ENCODE measurements at places on chromosomes 3 and 15.

DNA sequence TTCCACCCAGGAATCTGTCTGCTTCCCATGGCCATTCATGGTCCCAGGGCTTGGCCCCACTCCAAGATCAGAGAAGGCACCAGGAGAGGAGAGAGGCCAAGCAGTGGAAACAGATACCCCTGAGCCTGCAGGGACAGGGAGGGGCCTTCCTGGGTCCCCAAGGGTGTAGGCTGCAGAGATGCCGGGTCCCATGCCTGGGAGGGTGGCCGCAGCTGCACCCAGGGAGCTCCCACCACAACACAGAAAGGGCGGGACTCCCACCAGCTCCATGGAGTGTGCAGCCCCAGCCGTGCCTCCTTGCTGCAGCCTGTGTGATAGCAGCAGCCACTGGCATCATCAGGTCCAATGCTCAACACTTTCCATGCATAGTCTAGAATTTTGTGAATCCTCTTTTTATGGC lies 331.5 kb downstream of the UACA start:
- no peak for DNase-seq

- DNase-seq: no peak
Observed at GRCh38 chr3:133901083-133901482, 5.4 kb upstream of the RAB6B start.

DNA sequence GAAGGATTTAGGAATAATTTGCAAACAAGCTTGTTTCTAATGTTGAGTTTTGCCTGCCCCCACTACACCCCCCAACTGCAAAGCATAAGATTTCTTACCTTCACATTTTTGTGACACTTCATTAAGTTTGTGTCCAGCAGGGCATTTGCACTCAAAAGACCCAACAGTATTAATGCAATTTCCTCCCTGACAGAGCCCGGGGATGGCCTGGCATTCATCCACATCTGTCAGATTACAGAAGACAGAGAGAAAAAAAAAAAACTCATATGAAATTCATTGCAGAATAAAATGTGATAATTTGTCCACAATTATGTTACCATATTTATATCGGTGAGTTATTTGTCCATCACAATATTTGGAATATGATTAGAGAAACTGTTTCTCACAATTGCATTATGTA lies 111.5 kb downstream of the FBN1 start:
- DNase-seq: no peak

DNA sequence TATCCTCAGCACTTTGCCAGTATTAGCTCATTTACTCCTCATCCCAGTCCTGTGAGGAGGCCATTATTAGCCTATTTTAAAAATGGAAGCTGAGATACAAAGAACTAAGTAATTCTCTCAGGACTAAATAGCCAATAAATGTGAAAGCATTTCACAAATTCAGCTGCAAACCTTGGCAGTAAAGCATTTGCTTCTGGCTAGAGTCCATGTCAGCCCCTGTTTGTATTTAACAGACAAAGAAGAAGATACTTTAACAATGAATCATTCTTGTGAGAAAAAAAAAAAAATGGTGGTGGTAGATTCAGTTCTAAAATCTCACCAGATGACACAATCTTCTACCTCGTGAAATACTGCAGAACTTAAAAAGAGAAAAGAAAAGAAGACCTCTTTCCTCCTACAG lies 85.0 kb upstream of the CNTN6 start:
- DNase-seq: no peak

DNA sequence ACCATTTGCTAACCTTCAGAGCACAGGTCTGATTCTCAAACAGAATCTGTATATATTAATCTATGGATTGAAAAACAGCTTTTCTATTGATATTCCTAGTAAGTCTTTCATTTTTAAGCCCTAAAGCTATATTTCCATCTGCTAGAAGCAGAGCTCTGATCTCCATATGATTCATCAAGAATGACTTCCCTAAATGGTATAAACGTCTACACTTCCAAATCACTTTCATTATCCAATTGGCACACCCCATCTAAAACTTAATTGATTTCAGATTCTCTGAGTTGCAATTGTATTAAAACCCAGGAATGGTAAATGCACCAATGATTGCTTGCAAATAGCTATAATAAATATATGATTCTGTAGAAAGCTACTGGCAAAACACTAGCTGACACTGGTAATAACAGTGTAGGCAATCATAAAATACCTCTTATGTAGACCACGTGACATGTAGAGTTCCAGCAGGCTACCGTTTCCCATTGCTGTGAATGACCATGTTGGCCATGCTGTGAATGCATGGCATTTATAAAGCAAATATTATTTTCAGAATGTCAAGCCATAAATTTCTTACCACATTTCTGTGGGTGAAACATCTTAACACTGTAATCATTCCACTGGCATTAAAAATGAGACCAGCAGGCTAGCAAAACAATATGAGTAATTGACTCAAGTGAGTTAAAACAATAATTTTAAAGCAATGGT lies 226.0 kb downstream of the ZMAT3 start:
- DNase-seq: no peak

GRCh38 chr3:192851821-192852372 lies 65.8 kb downstream of the MB21D2 start:
- no peak for DNase-seq

- no peak for DNase-seq
Observed at GRCh38 chr15:69854521-69855181, 243.1 kb downstream of the TLE3 start.

DNA sequence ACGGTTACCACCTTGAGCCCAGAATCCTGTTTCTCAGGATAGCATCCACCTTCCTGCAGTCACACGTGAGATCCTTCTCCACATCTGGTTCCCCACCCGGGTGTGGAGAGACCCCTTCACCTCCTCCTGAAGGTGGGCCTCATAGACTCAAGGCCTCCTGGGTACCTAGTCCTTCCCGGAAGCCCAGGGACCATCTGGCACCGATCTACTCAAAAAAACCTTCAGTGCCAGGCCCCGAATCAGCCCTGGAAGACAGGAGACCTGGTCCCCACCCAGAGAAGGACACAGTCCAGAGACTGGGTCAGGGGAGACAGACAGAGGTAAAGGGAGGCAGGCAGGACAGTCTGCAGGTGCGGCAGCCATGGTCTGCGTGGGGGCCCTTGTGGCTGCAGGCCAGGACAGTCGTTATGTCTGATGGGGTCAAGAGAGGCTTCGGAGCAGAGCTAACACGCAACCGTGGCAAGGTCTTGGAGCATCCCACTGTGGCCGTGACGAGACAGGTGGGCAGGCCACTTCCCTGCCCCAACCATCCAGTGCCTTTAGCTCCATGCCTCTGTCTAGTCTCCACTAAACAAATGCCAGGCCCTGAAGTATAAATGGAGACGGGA lies 112.2 kb upstream of the ABHD17C start:
- DNase-seq: no peak

DNA sequence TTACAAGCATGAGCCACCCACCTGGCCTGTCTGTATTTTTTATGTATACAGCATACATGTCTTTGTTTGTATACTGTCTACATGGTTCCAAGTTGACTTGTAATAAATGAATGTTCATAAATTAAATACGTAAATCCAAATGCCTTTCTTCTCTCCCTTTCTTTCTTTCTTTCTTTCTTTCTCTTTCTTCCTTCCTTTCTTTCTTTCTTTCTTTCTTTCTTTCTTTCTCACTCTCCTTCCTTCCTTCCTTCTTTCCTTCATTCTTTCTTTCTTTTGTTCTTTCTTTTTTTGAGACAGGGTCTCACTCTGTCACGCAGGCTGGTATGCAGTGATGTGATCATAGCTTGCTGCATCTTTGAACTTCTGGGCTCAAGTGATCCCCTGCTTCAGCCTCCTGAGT lies 17.1 kb upstream of the ZNF710 start:
- DNase-seq: no peak

DNA sequence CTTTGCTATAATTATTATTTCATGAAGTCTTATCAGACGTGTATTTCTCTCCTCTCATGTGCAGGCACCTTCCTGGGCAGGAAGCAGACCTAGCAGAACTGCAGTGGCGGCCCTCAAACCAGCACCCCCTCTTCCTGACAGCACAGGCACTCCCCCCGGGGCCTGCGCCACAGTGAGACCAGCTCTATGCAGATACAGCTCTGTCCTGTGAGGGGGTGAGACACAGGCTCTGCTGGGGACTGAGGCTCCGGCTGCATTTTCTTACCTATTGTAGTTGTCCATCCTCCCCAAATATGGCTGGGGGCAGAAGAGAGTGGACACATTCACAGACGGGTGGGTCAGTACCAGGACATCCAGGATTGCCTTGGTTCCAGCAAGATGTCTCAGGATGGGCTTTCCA lies 5.0 kb downstream of the CISH start:
- DNase-seq: peak; percentile 45

DNA sequence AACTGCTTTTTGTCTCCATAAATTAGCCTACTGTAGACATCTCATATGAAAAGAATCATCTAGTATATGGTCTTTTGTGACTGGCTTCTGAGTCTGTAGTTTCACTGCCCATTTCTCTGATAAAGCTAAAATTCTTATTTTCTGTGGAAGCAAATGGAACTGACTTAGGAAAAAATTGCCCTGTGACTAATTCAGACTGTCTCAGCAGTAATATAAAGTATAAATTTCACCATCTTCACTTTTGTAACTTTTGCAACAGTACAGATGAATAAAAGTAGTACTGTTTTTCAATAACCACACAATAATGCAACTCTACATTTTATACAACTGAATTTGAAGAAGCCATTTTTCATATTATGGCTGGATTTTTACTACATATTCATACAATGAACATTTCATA lies 104.1 kb downstream of the TBC1D5 start:
- DNase-seq: no peak

- no peak for DNase-seq
Observed at GRCh38 chr3:126098391-126098858, 14.5 kb upstream of the SLC41A3 start.

- no peak for DNase-seq
Observed at GRCh38 chr15:58010983-58011382, 54.5 kb downstream of the ALDH1A2 start.

- DNase-seq: no peak
Observed at GRCh38 chr15:66880380-66881155, 178.5 kb downstream of the SMAD6 start.

DNA sequence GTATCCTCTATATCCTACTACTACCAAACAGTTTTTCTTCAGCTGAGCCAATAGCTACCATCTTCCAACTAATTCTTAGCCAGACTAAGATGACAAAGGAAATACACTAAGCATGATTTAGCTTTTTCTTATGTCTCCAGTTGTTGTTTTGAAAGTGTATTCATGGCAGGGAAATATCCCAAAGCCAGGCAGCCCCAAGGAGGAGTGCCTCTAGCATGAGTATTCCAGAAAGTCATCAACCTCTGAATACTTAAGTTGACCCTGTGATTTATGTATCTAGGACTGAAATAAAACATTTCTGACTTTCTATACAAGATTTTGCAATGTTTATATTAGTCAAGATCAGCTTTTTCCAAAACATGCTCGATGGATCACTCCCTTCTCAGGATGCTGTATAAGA lies 449.1 kb downstream of the IL5RA start:
- DNase-seq: no peak

DNA sequence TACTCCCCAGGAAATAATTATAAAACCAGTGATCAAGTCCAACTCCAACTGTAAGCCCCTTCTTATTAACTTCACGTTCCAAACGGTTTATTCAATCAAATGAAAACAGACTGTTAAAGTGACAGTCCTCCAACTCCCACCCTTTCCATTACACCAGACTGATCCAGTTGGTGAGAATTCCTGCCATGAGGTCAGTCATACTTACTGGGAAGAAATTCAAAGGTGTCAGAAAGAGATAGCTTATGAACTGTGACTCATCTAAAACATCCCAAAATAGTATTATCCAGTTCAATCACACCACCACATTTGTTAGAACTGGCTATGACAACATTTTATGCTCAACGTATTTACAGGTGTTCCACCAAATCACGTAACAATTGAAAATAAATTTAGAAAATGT lies 19.5 kb downstream of the SMARCC1 start:
- no peak for DNase-seq

DNA sequence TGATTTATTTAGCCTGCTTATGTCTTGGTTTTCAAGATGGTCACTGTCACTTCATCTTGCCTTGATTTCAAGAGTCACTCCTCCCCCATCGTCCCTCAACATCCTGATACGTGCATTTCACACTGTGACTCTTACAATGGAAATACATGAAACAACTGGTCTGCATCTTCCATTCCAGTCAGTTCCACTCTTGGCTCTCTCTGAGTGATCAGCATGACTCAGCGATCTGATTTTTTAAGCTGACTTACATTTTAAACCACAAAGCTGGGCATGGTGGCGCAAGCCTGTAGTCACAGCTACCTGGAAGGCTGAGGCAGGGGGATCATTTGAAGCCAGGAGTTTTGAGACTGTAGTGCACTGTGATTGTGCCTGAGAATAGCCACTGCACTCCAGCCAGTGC lies 271.2 kb upstream of the ROPN1 start:
- no peak for DNase-seq

Data from T-helper 2 cell (primary cell).